NCI-H146 (cell line): ENCODE measurements at places on chromosomes 11 and 22.

DNA sequence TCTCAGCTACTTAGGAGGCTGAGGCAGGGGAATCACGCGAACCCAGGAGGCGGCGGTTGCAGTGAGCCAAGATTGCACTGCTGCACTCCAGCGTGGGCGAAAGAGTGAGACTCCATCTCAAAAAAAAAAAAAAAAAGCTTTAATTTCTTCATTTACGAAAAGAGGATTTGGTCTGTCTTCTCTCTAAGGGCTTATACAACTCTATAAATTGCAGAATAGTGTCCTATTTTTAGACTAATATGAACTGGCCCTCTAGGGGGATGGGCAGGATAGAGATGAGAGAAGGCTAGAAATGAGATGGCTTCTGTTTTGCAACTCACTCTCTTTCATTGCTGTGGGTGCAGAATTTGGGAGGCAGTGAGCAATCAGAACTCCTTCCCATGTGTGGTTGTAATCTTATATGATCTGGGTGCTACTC is 11.3 kb downstream of the MAML2 start:
- no peak for DNase-seq

GRCh38 chr11:128733440-128734102 is 39.7 kb downstream of the FLI1 start:
- DNase-seq: peak; percentile 82

GRCh38 chr11:99015634-99016454 is 4.9 kb upstream of the CNTN5 start:
- peak; percentile 55 for DNase-seq

- no peak for DNase-seq
Measured at GRCh38 chr11:81207421-81208054, 1526.1 kb downstream of the FAM181B start.

GRCh38 chr11:108669711-108670110 is 4.8 kb downstream of the DDX10 start:
- no peak for DNase-seq

DNA sequence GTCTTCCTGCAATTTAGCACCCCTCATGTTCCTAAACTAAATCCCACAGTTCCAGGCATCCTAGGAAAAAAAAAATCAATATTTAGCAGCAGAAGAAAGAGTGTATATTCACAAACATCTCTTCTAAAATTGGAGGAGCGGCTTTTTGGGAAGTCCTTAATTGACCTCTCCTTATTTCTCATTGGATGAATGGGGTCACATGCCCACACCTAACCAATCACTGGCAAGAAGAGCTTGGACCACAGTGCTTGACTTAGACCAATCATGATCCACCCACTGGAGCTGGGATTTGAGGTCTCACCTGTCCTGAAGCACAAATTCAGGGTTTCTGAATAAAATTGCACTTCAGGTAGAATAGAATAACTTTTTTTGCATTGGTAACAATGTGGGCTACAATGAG is 16.0 kb downstream of the CD44 start:
- no peak for DNase-seq

DNA sequence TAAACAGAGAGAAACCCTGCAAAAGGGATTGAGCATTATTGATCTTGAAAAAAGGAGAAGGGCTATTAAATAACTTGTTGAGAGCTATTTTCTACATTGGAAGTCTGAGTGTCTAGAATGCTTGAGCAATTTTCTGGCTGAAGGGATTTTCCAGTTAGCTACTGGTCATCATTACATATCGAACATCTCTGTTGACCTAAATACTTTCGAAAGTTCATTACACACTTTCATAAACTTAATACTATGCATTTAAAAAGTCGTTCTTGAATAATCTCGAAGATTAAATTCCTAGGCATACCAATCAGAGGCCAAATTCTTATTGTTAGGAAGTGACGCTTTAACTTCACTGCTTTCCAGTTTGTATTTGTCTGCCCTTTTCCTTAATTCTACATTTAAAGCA is 13.7 kb downstream of the ETS1 start:
- DNase-seq: no peak

GRCh38 chr11:109914809-109915653 is 178.2 kb upstream of the ZC3H12C start:
- peak; percentile 37 for DNase-seq

- DNase-seq: no peak
Measured at GRCh38 chr11:1085440-1086170, 10.9 kb downstream of the MUC2 start.

DNA sequence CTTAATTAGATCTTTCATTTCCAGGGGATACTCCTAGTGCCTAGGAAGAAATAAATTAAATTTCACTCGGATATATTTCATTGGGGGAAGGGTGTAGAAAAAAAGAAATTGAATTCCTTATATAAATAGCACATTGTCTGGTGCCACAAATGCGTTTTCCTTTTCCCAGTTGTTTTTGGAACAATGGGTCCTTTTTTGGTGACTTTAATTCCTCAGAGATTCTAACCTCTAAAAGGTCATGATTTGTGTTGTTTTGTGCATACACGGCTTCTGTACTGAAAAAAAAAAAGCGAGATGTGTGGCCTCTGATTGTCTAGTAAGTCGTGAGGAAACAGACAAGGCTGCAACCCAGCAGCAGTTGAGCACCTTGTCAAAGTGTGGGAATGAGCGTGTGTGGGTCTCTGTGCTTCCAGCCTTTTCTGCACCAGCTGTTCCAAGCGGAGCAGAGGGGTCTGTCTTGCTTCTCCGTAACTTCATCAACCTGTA is 64.5 kb upstream of the CRTAM start:
- DNase-seq: no peak

DNA sequence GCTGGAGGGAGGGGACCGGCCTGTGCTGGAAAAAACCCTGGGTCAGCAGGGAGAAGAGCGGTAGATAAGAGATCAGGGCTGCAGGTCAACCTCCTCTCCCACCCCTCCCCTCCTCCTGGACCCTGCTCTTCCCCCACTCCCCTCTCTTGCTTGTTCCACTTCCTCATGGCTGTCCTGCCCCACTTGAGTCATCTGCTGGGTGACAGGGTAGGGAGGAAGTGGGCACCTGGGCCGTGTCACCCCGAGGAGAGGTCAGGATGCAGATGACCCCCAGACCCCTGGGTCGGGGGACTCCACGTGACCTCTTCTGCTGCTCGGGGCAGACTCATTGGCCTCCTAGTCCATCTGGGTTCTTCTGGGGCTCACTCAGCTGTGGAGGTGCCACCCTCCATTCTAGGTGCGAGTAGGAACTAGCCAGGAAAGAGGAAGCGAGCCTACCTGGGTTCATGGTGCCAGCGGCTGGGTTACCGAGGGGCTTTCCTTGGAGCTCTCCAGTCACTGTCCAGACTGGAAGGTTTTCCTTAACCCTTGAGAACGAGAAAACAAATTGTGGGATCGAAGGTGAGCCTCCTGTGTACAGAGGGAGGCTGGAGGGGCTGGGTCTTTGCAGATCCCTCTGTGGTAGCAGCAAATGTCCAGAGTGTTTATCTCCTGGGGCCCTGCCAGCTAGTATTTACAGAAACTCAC is 6.5 kb downstream of the APOL2 start:
- DNase-seq: no peak

DNA sequence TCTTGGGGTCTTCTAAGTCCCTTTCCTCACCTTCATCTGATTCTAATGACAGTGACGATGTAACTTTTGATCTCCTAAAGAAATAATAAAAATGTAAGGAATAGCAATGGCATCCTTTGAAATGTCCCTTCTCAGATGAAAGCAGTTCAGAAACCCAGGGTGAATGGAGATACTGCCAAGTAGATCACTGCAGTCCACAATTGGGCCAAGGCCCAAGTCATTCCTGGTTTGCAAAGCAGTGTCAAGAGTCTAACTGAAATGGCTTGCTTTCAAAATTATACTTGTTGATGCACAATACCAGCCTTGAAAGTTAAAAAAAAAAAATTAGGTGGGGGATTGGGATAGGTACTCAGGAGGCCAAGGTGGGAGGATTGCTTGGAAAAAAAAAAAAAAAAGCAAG is 20.4 kb downstream of the ASCC2 start:
- no peak for DNase-seq

DNA sequence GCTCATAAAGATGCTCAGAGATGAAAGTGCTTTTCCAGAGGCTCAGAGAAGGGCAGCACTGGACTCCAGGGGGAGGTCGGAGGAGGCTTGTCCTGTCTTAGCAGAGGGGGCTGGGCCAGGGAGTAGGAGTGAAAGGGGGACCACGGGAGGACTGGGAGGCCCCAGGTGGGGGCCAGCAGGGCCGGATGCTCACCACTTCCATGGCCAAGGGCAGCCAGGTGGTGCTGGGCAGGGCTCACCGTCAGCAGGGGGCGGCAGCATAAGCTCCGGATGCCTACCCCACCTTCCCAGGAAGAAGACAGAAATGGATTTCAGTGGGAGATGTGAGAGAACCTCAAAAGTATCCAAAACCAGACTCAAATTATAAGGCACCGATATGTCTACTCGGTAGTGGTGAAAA is 11.0 kb downstream of the RAB36 start:
- DNase-seq: no peak

- no peak for DNase-seq
Measured at GRCh38 chr11:105456950-105457349, 152.9 kb upstream of the GRIA4 start.

DNA sequence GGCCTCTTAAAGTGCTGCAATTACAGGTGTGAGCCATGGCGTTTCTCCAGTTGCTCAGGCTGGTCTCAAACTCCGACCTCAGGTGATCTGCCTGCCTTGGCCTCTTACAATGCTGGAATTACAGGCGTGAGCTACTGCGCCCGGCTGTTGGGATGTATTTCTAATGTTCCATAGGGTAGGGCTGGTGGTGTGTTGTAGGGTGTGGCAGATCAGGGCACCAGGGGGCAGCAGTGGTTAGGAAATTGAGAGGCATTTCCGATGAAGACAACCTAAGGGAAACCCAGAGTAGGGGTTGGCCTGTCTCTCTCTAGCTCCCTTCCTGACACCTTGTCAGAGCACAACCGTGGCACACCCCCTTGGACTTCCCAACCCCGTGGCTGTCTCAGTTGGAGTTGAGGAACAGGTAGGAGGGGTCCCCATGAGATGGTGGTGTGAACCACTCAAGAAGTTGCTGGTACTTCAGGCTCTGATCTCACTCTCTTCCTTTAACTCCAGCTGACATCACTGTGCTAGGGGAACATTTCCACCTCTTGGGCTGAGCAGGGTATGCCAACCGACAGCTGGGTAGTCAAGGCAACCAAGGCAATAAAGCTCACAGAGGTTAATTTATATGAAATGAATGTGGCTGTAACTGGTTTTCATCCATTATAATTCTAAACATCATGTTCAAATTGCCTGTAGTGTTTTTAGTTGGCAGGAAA is 33.0 kb downstream of the YWHAH start:
- peak; percentile 71 for DNase-seq

DNA sequence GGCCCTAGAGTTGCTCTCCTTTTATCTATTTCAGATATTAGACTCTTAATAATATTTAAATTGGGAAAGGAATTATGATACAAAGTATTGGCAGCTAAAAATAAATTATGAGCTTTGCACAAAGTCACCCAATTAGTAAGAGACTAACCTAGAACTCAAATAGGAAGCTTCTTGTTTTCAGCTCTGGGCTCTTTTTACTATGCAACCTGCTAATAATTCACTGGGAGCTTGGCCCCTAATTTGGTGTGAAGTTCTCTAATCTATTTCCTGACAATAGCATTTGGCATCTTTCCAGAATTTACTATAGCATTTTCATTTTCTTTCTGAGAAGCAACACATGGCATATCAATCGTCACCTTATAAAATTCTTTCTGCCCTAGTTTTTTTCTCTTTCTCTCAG is 727.7 kb upstream of the ANO5 start:
- DNase-seq: peak; percentile 5

DNA sequence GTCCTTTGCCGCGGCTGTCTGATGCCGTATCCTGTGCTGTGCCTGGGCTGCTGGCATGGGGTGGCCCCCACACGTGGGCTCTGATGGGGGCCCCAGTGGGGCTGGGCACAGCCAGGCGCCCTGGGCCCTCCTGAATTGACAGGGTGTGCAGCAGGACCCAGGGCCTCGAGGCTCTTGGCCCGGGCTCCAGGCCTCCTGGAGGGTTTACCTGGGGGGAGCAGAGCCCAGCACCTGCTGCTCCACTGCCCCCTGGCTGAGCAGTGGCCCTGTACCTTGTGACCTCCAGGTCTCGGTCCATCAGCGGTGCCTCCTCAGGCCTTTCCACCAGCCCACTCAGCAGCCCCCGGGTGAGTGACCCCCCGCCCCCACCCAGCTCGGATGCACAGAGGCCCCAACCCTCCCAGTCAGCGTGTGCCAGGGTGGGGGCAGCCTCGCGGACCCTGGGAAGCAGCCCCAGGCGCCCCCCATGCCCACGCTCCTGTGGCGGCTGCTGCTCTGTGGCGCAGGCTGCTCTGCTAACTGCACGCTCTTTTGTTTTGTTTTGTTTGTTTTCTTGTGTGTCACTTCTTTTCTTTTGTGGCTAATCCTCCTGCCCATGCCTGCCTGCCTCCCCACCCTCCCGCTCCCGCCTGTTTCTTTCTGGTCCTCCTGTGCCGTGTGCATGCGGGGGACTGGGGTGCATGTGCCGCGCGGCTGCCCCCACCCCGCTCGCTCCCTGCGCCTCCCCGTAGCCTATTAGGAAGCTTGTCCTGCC is 36.9 kb downstream of the MOB2 start:
- DNase-seq: no peak

DNA sequence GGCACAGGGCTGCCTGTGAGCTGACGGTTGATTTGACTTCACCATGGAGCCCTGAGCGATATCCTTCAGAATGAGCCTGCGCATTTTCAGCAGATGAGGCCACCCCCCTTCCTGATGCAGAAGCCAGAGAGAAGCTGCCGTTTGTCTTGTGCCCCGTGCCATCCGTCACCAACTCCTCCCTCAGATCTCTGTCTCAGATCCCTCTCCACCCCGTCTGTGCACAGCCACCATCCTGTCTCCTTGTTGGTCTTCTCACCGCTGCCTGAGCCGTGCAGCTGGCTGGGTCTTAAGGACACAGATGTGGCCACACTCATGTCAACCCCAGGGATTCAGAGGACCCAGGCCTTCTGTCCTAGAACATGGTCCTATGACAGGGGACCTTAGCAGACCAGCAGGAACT is 293.9 kb downstream of the TBC1D22A start:
- no peak for DNase-seq

DNA sequence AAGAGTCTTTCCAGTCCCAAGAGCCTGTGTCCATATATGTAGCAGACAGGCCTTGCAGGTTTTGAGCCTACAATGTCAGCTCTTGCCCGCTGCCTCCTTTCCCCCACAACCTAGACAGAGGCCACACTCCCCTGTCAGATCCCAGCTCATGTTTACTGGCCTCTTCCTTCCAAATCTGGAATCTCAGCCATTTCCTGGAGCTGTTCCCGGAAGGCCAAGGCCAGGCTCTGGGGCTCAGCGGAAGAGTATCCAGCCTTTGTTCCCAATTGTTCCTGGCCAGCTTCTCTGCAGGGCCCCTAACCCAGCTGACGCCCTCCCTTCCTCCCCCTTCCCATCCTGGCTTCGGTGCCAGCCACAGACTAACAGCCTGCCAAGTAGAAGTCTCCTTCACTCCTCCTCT is 1.0 kb upstream of the ROBO4 start:
- no peak for DNase-seq

GRCh38 chr11:60951904-60952741 is at the start of gene SLC15A3:
Gene SLC15A3, minus strand, starts transcription at chr11:60952176. Its CDS starts 625 bp downstream, at chr11:60951551.
- no peak for DNase-seq
